Activated T-cell treated with anti-CD3 and anti-CD28 coated beads, Interleukin-2, amount 50 U/mL, for 1 hour (primary cell): ENCODE measurements at places on chromosomes 3 and 15.

DNA sequence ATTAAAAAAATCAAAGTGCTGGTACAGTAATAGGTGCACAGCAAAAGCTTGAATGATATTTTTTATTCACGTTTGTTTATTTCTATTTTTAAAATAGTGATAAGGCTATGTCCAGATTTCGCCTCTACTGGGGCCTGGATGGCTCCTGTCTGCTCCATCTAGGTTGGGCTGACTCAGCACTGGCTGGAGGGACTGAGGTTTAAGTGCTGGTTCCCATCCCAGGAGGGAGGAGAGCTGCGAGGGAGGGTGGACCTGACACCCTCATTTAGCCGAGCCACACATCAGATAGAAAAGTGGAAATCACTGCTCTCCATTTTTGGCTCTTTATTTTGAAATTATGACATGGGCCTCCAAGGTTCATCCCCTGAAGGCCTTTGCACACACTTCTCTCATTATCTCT, 95.4 kb upstream of the AGBL1 start:
- DNase-seq = no peak

DNA sequence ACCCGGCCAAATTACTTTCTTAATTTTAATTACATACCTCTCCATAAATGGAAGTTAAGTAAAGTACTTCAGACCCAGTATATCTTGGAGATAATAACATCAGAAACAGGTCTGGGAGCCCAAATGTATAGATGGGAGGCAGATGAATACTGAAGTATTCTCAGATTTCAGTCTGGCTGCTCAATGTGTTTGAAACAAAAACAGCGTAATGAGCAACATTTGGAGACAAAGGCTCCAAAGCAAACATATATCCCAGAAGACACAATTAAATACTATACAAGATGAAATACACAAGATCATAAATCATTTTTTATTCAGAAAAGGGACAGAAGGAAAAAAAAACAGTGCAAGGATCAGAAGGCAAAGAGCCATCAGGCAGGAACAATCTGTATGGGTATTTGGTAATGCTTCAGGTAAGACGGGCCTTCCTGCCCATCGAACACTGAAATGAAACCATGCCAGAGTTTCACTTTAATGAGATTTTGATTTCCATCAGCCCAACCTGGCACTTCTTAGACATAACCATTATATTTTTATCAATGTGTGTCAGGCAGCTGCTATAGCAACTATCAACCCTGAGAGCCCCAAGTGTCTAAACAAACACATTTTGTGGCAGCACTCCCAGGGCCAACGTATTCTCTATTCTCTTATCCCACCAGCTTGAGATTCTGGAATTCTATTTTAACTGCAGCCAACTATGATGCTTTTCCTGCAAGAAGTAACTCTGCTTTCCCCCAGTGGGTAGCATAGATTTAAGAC, 210.8 kb downstream of the STT3B start:
- no peak for DNase-seq

- no peak for DNase-seq
Measured at GRCh38 chr3:58474967-58475578, 16.8 kb upstream of the KCTD6 start.

DNA sequence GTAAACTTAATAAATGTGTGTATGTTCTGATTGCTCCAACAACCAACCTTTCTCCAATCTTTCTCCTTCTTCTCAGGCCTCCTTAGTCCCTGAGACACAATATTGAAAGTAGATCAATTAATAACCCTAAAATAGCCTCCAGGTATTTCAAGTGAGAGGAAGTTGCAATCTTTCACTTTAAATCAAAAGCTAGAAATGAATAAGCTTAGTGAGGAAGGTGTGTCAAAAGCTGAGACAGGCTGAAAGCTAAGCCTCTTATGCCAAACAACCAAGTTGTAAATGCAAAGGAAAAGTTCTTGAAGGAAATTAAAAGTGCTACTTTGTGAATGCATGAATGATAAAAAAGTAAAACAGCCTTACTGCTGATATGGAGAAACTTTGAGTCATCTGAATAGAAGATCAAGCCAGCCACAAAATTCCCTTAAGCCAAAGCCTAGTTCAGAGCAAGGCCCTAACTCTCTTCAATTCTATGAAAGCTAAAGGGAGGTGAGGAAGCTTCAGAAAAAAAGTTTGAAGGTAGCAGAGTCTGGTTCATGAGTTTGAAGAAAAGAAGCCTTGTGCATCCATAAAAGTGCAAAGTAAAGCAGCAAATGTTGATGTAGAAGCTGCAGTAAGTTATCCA, 38.6 kb downstream of the CCDC80 start:
- no peak for DNase-seq

DNA sequence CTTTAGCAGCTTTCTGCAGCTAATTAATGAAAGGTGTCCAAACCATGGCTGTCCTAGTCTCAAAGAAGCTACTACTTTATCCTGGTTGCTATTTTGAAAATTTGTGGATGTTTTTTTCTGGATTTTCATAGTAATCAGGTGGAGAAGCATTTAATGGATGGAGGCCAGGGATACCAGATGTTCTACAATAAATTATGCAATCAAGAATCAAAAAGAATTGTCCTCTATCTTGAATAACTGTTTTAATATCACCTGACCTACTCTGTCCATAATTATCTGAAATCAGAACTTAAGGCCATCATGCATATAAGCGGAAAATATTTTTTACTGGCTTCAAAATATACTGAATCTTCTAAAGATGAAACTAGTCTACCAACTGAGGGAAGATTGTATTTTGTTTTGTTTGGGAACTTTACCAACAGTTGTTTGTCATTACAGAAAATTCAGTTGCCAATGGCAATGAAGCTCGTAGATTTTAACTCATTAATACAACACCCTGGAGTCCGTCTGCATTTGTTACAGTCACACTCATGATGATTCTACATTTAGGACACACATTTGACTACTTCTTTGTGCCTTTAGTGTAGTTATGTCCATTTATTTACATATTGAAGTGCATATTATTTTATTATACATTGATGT, 762.3 kb upstream of the GRM7 start:
- DNase-seq = no peak

DNA sequence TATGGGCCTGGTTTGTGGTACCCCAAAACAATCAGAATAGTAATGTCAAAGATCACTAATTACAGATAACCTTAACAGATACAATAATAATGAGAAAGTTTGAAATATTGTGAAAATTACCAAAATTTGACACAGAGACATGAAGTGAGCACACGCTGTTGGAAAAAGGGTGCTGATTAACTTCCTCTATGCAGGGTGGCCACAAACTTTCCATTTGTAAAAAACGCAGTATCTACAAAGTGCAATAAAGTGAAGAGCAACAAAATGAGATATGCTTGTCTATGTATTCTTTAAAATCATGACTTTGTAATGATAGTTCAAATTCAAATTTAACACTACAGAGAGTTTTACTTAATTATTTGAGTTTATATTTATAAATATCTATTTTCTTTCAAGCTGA, 7.6 kb upstream of the TIGIT start:
- no peak for DNase-seq

DNA sequence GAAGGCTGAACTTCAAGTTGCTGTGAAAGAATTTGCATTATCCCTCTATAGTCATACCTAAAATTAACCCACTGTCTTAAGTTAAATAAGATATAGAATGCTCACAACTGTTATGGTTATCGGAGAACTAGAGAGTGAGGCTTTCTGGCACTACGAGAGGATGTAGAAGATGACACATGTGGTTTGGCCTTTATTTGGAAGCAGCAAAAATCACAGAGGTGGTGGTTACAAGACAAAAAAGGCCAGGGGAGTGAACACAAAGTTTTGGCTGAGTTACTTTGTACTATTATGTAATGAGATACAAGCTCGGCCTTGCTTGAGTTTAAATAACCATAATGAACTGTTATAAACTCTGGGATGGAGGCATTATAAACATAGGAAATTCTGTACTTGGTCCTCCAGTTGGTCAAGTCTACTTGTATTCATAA, 78.3 kb upstream of the ICE2 start:
- DNase-seq = no peak

DNA sequence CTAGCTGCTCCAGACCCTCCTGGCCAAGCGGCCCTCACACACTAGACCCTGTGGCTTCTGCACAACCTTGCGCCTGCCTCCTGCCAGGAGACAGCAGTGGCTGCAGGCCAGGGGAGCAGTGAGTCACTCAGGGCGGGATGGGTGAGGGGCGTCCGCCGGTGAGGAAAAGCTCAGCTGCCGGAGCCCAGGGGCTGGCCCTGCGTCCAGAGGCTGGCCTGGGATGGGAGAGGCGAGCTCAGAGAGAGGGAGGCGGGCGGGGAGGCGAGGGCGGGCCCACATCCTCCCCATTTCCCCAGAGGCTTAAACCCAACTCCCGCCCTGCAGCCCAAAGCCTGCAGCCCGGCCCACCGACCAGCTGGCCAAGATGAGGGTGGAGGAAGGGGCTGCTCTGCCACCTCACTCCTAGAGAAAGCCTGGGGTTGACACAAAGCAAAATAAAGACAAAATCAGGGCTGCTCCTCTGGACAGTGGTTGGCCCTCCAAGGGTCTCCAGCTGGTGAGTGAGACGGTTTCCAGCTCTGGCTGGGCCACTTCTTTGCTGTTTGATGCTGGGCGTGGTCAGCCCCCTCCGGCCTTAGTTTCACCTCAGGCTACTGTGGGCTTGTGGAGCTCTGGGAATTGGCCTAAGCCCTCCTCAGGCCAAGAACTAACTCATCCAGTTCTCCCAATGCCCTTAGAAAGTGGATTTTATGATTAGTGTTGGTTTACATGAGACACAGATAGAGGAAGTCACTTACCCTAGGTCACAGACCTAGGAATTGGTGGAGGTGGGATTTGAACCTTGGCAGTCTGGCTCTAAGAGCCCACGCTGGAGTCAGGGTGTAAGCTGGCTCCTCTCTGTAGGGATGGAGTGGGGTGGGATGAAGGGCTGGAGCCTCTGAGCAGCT, 50.6 kb downstream of the IQSEC1 start:
- DNase-seq = no peak

DNA sequence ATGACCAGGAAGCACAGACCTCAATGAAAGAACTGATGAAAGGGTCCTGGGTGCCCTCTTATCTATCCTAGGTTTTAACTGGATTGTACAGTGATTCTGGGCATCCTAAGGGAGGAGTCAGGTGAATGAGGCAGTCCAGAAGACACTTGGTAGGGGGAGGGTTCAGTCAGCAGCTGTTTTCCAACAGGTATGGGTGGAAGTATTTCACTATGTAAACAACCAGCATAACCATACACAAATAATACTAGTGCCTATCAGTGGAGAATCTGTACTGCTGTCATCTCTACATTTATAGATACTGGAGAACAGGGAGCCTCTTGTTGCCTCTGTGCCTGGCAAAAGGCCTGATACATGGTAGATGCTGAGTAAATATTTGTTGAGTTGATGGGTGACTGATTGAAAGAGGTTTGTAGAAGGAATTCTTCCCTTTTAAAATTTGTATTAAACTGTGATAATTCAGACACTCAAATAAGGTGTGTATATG, 328.5 kb downstream of the RBMS3 start:
- no peak for DNase-seq

DNA sequence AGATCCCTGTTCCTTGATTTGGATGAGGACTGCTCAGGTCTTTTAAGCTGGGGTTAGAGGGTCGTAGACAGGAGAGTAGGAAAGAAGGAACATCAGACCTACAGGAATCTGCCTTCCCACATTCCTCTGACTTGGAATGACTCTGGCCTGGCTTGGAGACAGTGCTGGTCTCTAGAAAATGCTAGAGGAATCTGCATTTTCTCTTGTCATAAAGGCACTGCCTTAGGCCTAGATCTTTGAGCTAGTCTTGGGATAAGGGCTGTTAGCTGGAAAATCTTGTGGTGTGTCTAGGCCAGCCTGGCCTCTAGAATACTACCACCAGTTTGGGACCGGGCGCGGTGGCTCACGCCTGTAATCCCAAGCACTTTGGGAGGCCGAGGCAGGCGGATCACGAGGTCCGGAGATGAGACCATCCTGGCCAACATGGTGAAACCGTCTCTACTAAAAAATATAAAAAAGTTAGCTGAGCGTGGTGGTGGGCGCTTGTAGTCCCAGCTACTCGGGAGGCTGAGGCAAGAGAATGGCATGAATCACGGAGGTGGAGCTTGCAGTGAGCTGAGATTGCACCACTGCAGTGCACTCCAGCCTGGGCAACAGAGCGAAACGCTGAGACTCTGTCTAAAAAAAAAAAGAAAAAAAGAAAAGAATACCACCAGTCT, 17.3 kb upstream of the BSN start:
- no peak for DNase-seq

GRCh38 chr3:53023072-53023823, 22.6 kb downstream of the SFMBT1 start:
- no peak for DNase-seq

DNA sequence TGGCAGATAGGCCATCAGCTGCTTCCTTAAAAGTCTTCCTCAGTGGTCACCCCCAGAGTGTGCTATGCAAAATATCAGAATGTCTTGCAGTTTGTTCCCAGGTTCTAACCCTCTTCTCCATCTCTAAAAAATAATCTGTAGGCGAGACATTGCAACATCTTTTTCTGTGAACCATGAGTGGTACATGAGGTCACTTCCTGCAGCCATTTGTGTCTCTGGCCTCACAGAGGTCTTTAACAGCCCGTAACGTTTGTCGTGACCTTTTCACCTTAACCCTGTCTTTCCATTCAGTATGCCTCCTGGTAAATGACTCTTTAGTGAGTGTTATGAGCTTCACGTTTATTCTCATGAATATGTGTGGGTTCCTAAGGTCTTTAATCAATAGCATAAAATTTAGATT, 145.4 kb downstream of the KLHL25 start:
- no peak for DNase-seq

DNA sequence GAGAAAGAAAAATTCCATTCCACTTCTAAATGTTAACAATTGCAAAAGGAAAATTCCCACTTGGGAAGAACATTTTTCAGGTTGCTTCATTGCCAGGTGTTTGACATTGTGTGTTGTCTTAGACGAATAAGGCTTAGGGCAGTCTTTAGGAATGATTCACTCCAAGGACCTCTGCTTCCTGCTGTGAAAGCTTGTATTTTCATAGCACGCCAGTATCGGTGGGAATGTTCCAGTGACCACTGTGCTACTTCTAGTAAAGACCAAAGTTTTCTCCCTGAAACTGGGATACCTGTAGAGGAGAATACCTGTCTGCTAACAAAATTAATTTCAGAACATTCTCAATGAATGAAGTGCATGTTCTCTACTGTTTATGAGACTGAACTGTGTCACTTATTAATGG, 64.1 kb downstream of the CDIN1 start:
- no peak for DNase-seq

DNA sequence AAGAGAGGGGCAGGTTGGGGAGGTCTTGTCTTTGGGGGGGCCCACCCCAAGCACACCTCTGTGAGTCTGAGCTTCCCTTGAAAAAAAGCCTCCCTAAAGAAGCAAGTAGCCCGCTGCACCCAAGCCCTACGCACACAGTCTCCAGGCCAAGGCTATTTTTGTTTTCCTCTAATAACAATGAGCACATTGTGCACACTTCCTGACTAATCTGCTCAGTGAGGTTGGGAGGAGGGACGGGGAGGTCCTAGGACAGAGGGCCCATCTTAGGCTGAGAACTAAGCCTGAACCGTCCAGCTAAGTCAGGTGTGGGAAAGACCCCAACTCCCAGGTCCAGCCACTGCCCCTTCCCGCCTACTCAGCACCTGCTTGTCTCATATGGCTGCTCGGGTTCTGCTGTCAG, 87.2 kb downstream of the HMG20A start:
- DNase-seq = no peak
